ENCODE measurements at places on chromosomes 2 and 18.

- no peak for DNase-seq
Observed at GRCh38 chr2:151770995-151771394, 36.7 kb upstream of the NEB start.

DNA sequence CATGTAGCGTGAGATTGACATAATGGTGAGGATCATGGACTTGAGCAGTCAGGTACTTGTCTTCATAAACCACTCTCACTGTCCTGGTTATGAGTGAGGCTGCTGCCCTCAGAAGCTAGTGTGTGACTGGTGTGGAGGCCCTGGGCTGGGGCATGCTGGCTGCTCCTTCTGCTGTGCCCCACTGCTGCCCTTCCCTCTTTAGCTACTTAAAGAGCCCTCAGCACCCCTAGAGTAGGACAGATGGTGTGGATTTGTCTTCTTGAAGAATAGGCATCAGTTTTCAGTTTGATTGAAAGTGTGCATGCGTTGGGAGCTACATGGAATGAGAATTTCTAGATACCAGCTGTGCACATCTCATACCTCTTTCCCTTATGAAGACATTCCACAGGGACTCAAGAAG lies 15.4 kb downstream of the CPLX4 start:
- no peak for DNase-seq

GRCh38 chr2:236945431-236946016 lies 140.2 kb upstream of the COPS8 start:
- DNase-seq: no peak

DNA sequence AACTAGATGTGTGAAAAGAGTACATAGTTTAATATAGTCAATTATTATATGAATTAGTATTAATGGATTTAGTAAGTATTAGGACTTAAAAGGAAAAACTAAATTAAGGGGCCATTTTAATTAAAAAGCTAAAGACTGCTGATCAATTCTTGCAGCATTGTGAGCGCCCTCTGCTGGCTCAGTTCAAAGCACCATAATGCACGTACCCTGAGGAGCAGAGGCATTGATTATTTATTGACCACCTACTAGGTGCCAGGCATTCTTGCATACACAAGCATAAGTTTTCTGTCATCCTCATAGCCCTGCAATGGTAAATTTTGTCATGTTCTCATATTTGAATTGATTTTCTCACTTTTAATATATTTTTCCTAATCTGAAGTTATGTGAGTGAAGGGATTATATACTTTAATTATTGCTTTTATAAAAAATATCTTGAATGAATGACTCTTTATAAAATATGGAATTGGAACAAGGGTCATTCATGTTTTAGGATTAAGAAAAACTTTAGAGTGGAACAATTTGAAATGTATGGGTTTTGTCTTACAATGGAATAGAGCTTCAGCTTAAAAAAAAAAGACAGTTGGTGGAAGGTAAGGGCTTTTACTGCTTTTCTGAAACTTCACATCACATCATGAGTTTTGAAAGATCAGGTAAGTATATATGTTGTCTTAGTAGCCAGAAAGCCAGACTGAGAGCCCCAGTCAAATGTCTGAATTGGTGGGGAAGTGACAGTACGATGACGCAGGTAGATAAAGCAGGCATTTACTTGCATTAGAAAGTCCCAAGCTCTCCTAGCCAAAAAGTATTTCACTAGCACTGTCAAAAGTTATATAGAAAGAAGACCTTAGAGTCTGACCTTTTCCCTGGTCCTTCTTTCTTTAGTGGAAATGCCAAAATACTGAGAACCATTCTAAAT lies 9.7 kb downstream of the ITGA4 start:
- peak; percentile 50 for DNase-seq

DNA sequence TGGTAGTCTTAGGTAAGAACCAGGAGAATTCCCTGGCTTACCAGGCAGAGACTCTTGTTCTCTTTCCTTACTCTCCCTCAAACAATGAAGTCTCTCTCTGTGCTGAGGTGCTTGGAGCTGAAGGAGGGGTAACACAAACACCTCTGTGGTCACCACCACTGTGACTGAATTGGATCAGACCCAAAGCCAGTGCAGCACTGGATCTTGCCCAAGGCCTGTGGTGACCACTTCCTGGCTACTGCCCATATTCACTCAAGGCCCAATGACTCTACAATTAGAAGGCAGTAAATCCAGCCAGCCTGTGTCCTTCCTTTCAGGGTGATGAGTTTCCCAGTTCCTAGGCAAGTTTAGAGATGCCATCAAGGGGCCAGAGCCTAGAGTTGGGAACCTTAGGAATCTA lies 706.8 kb downstream of the SLC4A3 start:
- no peak for DNase-seq

GRCh38 chr2:96637385-96638143 lies 548 bp downstream of the KANSL3 start:
- peak; percentile 59 for DNase-seq

DNA sequence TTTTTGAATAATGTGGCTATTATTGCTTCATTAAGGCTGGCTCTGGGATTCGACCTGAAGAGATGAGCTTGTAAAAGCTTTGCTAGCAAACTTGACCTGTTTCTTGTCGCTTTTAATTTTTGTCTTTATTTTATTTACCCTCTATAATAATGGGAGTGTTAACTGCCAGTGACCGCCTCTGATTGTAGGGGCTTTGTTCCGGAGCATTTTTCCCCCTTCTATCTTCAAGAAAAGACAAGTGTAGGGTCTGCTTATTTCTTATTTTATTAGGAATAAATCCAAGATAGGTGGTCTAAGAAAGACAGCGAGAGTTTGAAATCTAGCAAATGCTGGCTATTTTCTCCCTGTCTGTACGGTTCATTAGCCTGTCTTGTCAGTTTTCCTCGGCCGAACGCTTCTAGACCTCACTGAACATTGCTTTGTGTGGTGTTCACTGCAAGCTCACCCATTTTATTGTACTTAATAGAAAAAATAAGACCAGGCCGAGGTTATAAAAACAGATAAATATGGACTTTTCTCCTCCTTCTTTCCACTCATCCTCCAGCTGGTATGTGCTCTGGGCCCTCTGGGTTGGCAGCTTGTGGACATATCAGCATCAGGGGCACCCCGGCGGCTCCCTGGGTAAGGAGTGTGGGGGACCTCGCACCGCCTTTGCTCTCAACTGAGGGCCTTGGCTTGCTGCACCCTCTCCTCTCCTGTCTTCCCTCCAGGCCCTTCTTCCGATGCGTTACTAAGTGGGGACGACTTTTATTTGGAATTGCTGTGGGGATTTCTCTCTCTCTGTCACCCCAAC lies 8.5 kb downstream of the MEIS1 start:
- no peak for DNase-seq

- DNase-seq: no peak
Observed at GRCh38 chr2:157911750-157912149, 35.6 kb upstream of the ACVR1 start.

DNA sequence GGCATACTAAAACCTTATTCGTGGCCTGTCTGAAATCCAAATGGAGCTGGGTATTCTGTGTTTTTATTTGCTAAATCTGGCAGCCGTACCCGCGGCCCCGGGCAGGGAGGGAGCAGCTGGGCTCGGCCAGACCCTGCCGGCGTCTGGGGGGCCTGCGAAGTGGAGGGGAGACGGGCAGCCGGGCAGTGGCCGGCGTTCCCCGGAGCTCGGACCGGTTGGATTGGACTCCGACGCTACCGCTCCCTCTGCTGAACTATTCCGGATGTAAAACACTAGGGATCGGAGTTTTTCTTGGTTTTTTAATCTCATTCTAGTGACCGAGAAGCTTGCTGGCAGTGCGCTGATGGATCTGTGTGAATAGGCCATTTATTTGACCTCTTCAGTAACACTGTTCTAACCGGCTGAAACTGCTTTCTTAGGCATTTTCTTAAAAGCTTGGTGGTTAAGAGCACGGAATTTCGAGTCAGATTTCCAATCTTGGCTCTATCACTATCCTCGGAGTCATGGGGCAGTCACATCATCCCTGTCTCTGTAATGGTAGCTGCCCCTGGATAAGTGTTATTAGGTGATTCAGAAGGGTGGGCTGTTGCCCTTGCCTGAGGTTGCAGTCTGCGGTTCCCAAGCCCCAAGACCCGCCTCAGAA lies 694 bp downstream of the UNC50 start:
- no peak for DNase-seq

DNA sequence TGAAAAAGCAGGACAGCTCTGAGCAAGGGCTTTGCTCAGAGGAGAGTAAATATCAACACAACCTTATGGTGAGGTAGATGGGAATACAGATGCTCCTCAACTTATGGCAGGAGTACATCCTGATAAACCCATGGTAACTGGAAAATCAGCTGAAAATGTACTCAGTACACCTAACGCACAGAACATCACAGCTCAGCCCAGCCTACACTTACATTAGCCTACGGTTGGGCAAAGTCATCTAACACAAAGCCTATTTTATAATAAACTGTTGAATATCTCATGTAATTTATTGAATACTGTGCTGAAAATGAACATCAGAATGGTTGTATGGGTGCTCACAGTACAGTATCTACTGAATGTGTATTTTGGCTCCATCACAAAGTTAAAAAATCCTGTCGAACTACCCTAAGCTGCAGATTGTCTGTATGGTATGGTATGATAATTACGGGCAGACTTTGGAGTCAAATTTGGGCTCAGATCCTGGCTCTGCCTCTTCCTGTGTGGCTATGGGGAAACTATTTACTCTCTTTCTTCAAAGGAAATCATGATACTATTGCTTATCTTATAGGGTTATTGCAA lies 120.3 kb upstream of the LYPD1 start:
- no peak for DNase-seq

DNA sequence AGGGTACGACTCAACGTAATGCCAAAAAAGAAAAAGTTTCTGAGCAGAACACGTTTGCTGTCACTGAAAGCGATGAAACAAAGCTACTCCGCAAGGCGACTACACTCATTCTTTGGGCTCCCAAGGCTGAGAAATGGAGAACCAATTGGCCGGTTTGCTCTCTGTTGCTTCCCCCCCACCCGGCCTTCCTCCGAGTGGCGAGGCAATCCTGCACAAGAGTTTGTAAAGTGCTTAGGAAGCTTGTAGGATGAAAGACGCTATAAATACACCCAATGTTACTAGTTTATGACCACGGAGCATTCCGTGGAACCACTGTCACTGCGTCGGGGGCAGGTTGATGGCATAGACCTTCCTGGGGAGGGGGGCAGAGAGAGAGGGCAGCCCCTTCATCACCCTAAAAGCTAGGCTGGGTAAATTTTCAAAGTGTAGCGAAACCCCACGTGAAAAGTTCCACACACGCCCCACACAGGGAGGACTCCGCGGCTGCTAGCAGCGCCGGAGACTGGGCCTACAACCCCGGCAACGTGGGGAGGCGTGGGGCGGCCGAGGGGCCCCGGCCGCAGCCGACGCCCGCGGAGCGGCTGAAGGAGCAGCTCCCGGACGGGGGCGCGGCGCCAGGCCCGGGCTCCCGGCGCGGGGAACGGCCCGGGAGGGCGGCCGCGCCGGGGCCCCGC lies 915 bp downstream of the CUL3 start:
- DNase-seq: no peak

DNA sequence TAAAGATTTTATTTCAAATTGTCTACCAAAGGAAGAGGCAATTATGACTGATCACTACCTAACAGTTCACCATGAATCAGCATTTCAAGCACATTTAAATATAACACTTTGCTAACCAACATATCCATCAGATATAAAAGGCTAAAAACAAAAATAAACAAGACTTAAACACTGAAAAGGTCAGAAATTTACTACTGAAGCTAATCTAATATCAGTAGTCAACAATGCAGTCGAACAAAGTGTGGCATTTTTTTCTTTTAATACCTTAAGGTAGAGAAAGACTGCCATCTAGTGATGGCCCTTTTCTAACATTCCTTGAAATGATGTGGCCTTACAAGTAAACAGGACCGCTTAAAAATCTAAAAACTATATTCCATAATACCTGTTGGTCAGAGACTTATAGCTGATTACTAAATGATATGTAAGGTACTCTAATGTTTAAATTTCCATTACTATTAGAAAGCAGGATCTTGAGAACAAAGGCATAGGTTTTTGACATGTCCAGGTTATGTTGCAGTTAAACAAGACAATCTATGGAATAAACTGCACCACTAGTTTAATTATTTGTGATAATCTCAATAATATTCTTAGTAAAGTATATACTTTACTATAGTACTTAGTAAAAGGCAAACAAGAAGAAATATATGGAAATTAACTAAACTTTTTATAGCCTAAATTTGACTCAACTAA lies 80.0 kb downstream of the EXOC6B start:
- peak; percentile 41 for DNase-seq

DNA sequence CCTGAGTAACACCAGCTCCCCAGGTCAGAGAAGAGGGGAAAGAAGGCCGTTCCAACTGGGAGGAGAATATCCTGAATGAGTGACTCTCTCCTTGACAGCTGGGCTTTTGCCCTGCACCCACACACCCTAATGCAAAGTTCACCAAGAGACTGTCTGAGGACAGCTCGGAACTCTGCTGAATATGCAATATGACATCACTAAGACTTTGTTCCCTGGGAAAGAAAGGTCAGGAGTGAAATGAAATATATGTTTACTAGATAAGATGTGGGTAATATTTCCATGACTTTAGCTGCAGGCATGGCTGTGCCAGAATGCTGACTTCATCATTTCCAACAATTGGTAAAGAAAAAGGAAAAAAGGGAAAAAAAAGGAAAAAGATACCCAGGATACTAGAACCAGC lies 488.2 kb upstream of the RAB6C start:
- DNase-seq: no peak

DNA sequence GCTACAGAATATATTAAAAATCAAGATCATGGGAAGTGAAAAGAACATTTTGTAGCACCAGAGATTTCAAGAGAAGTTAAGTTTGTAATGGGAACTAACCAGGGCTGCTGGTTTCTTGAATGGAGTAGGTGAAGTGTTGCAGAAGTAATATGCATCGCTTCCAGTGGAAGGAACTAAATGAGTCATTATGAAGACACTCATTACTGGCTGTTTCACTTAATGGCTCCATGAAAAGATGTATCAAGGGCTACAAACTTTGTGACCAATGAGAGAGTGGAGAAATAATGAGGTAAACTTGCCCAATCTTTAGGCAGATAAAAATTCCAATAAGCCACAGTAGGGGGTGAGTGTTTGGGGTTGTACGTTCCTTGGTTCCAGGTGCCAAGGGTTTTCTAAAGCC lies 380.4 kb upstream of the POU3F3 start:
- DNase-seq: no peak

DNA sequence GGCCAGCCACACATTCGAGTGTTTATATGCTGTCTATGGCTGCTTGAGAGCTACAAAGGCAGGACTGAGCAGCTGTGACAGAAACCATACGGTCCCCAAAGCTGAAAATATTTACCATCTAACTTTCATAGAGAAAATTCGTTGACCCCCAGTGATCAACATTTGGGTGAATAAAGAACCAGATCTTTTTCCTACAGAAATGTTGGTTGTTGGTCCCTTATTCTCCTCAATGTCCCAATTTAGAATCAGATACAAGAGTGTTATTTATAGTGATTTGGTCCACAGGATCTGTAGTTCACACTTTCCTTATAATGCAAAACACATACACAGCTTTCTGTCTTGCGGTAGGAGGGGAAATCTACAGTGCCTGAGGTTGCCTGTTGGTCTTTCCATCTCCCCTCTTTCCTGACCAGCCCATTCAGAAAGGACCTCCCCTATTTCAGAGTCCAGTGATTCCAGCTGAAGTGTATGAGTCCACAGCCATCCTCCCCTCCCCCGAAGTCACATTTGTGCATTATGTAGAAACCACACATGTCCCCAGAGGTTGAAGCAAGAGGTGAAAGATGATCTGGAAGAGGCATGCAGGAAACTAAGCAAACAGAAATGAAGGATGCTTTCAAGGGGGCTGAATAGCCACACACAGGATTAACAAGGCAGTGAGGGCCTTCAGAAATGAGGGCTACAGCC lies 61.9 kb downstream of the SPRED2 start:
- no peak for DNase-seq
